ENCODE measurements at places on chromosomes 1 and 21.

DNA sequence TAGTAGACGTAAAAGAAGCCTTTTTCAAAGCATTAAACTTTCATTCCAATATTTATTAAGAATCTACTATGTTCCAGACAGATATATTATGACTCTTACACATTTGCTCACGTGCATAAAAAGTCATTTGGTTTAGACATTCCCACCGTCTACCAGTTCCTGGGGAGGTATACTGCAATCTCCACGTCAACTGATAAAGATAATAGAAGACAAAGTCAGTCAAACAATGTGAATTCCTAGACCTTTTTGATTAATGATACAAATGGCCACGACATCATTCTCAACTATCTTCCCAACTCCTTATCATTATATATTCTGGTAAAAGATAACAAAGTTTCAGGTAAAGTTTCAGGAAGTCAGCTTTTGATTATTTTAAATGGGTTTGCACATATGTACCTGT lies 69.0 kb downstream of the SIPA1L2 start:
- DNase-seq, result no peak

DNA sequence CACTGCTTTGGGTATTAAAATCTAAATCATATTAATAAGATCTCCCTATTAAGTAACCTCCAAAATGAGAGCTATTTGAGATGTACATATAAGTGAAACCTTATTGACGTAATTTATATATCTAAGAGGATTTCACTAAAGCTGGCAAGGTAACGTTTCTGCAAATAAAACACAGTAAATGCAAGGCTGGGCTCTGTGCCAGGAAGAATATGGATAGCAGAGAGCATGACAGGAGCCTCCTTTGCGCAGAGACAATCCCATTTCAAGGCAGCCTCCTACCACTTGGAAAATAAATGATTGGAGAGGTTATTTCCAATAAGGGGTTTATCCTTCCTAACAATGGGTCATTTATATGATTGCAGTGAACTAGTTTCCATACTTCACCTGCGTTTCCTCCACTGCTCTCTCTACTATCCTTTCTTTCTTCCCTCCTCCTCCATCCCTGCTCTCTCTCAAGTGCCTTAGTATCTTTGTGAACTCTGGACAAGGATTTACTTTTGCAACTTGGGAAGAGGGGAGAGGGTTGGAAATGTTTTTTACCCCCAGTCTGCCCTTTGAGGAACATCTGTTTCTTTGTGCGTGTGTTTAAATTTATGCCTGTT lies 3.0 kb upstream of the NFIA start:
- no peak for DNase-seq

GRCh38 chr1:96882096-96882495 lies 160.5 kb downstream of the PTBP2 start:
- no peak for DNase-seq

DNA sequence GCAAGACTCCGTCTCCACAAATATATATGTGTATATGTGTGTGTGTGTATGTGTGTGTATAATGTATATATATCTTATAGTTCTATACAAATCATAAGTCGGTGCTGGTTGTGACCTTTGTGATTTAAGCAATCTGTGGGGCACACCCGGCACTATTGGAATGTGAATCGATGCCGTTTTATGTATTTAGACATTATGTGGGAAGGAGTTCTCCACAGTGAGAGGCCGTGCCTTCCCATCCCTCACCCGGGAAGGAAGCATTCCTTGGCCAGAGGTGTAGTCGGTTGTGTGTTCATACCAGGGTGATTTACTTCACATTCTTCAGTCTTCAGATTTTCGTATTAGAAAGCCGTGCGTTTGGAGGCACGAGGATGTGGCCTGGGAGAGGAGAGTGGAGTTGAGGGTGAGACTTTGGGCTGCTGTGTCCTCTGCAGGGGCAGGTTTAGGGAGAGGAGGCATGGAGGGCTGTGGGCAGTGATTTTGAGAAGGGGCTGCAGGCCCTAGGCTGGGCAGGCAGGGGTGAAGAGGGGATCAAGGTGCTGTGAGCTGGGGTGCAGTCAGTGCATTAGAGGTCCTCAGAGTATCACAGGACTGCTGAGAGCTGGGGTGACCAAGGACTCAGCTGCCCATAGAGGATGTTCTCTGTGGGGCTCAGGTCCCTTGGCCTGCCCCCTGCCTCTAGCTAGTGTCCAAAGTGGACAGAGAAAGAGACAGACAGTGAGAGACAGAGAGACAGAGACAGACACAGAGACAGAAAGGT lies 57.7 kb downstream of the TRIM11 start:
- DNase-seq, result no peak

DNA sequence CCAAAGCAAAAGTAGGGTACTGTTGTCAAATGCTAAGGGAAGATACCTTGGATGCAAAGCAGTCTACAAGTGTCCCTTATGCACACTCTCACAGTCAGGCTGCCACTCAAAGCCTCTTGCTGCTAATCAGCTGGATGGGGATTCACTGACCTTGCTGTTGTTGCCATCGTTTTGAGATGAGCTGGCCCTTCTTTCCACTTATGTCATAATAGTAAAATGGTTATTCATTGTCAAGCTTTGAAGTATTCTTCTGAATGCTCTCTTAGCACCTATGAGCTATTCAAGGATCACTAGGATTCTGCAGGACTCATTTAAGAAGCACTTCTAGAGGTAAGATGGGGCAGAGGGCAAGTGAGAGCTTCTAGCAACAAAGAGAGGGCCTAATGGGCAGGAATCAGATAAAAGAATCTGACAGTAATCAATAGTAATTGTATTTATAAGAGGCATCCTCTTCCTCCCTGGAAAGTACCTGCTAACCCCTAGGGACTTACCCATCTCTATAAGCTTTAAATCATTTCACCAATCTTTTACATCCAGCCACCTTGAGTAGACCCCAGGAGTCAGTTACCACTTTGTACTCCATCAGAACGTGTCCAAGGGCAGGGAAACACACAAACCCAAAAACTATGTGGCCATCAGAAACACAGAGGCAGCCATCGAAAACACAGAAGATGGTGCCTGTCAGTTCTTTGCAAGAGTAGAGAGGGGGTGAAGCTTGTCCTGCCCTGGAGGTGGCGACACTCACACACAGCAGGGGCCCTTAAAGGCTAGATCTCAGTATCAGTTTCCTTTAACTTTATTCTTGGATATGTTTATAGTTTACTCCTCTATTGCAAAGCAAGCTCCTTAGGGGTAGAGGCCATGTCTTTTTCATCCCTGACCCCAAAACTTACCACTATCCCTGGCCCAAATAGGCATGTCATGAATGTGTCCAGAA lies 103.7 kb upstream of the NFIA start:
- no peak for DNase-seq

GRCh38 chr21:31022306-31022705 lies 16.0 kb downstream of the KRTAP19-8 start:
- DNase-seq, result no peak

DNA sequence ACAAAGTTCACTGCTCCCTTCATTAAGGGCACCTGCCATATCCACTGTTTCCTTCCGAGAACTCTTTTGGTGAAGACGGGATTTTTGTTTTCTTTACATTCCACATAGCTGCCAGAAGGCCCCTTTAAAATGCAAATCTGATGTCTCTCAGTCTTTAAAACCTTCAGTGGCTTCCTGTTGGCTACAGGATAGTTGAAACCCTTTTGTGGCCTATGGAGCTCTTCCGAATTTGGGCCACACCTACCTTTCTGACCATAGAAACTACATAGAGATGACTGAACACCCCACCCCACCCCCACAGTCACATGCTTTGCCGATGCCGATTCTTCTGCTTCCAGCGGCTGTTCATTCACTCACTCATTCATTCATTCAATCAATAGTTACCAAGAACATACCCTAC lies 502.6 kb downstream of the KIF26B start:
- DNase-seq, result no peak

- no peak for DNase-seq
Measured at GRCh38 chr1:150708595-150708994, 11.6 kb upstream of the GOLPH3L start.

DNA sequence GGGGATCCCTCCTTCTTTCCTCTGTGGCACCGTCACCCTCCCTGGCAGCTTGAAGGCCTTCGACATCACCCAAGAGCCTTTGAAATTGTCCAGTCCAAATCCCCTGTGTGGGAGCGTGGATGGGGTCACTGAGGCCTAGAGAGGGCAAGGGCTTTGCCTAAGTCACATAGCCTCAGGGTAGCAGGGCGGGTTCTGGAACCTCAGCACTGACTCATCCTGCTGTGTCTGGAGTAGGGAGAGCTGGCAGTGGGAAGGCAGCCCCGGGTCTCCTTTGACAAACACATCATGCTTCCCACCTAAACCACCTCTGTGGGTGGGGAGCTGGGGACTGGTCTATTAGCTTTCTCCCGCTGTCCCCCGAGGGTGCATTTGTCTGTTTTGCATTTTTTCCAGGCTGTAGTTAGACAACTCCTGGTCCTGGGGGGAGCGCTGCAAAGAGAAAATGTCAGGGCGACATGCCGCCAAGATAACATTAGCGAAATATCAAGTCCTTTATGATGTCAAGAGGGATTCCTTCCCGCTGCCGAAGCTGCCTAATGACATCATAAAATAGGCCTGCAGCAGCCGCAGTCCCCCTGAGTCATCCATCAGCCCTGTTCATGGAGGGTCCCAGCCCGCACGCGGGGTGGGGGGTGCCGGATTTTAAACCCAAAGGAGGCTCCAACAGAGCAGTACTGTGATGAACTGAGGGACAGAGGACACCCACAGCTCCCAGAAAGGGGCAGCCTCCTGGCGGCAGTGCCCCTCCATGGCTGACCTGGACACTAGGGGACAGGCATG lies 77.0 kb upstream of the POU3F1 start:
- DNase-seq, result no peak

DNA sequence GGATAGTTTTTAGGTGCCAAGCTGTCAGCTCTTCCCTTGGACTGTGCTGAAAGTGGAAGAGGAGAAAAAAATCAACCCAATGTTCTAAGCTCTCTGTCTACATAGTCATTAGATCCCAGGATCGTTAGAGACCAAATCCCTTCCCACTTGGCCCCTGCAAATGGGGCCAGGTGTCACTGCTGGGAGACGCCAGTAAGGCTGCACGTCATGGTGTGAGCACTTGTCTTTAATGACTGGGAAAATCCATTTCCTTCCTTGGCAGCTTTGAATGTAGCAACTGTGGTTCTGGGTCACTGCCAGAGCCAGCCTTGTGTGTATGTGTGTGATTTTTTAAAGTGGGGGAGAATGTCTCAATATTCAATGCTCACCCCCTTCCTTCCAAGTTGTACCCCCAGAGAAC lies 59.9 kb downstream of the MAN1C1 start:
- no peak for DNase-seq

DNA sequence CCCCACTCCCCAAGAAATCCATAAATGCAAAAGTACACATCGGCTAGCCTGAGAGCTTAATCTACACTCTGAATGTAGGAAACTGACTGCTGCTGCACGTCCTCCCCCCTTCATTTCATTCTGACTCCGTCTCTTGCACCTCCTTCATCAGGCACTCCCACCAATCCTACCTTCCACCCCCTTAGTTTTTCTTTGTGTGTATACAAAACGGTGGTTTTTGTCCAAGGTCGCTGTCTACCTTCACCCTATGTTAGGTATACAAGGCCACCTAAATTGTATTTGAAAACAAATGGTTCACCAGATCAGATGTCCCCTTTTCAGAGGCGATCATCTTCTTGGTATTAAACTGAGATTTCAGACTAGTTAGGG lies 1.9 kb downstream of the WDR26 start:
- no peak for DNase-seq

DNA sequence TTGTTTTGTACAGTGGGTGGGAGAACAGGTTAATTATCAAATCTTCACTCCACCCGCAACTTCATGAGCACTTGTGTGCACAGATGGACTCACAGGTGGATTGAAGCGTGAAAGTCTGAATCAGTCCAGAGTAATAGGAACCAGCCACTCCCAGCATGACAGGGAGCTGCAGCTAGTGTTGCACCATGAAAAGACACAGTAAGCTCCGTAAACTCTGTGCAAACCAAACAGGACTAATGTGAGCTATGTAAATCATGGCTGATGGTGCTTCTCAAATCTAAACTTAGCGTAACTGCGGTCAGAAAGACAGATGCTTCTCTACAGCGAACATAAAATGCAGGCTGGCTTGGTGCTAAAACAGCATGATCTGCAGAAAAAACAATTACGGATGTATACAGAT lies 114.4 kb downstream of the CENPF start:
- DNase-seq, result no peak

DNA sequence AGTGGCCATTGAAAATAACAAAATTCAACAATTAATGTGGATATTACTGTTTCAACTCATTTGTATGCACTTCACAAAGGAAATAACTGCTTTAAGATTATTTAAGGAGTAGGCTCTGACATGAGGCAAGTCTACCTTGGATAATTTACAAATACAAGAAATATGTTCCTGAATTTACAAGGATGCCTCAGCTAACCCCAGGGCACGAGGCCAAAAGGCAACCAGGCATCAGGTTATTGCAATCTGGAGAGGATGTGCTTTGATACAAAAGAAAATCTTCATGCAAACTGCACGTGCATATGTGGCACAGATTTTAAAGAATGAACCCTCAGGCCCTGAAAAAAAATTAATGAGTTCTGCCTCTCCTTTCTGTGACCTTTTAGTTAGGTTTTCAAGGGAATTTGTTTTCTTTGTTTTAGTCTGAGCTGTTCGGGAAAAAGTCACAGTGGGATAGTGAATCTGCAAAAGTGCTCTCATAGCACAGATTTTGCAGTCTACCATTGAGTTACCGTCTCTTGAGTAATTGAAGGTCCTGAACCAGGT lies 1304.2 kb upstream of the ADGRL4 start:
- DNase-seq, result no peak

DNA sequence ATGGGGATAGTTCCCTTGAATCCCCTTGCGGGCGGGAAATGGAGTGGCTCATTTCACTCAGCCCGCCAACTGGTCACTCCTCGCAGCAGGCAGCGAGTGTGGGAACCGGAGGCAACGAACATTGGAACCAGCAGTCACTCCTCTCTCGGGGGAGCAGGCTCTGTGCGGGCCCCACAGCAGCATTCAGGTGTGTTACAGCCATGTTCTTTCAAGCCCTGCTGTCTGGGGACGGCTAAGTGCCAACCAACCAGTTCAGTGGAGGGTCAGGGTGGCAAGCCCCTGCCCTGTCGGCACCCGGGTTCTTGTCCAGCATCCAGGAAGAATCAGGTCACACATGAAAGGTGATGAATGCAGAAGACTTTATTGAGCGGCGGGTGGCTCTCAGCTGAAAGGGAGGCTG lies 370.5 kb downstream of the NUF2 start:
- no peak for DNase-seq

DNA sequence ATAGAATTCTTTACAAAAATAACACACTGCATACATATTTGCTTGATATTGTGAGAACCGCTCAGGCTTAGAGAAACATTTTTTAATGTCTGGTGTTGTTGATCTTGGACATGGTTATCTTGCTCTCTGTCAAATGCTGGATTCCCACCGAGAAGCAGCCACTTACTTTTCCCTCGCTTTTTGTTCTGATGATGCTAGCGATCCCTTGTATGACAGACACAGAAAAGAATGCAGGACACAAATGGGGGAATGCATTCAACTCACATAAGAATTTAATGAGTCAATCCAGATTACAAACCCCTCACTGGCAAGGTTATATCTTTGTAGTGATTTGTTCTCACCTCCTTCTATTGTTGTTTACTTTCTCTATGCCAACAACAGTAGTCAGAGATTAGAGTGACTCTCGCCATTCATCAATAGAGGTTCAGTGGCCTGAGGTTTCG lies 76.8 kb upstream of the AKT3 start:
- no peak for DNase-seq

- no peak for DNase-seq
Measured at GRCh38 chr1:15153184-15153841, at the start of gene TMEM51. TMEM51 (plus strand) TSS chr1:15153747; CDS start chr1:15215088, 61,341 bp downstream.

- DNase-seq, result no peak
Measured at GRCh38 chr1:55214212-55214933, 791 bp downstream of the USP24 start.

GRCh38 chr1:248630551-248630950 lies 4.3 kb downstream of the OR2T11 start:
- DNase-seq, result no peak

GRCh38 chr1:64343823-64344190 lies 126.1 kb upstream of the CACHD1 start:
- no peak for DNase-seq

Data from stimulated activated CD8-positive, alpha-beta memory T cell treated with anti-CD3 and anti-CD28 coated beads, Interleukin-7, amount 100 ng/mL, for 4 hours (primary cell).